ENCODE measurements at places on chromosomes 12 and 14.

- no peak for DNase-seq
Measured at GRCh38 chr12:124463341-124463921, 104.0 kb downstream of the NCOR2 start.

GRCh38 chr14:94472842-94473241 lies 3.2 kb downstream of the SERPINA9 start:
- no peak for DNase-seq

DNA sequence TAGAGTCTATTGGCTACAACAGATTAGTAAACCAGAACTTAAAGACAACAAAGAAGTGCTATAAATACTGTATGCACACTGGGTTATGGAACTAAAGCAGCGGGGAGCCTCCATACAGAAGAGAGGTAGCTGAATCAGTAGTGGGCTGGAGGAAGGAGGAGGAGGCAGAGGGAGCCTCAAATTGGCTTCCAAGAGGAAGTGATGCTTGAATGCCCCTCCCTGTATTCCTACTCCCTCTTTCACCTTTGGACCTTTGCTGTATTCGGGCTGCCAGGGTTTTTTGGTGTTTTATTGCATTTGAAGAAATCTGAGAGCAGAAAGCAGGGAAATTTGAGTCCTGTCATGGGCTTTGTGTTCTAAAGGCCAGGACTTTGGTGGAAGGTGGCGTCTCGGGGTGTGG lies 104.0 kb upstream of the PTPRB start:
- no peak for DNase-seq

- DNase-seq: no peak
Measured at GRCh38 chr12:51692016-51692415, 101.0 kb downstream of the SCN8A start.

- no peak for DNase-seq
Measured at GRCh38 chr12:42283739-42284138, 42.2 kb downstream of the ZCRB1 start.
